Omental fat pad (tissue), 4 donors: ENCODE measurements at places on chromosomes 1 and 21. TPM values are rescaled to one million over a fixed set of nuclear protein-coding genes. Genes with fewer than 3 reads are reported as not detected.

DNA sequence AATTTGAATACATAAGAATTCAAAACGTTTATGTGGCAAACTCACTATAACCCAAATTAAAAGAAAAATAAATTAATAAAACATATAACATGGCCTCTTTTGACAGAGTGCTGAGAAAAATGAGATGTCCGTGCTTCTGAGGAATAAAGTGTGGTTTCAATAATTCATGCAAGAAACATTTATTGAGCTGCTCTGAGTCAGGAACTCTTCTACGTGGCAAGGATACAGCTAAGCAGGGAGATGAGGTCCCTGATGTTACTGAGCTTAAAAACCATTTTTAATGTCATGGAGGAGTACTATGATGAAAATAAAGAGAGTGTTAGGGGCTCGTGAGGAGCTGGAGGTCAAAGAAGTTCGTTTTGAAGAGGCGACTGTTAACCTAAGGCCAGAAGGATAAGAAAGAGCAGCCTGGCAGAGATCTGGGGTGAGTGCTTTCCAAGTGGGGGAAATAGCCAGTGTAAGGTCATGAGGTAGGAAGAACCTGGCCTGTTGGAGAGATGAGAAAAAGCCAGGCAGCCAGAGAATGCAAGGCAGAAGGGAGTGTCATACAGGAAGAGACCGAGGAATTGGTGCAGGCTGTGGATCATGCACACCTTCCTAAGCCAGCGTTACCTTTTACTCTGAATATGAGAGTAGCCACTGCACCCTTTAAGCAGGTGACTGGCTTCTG lies 182.2 kb upstream of the DUSP10 start:
- no peak for DNase-seq

Gene ATP8B2
- 49.6 TPM for total RNA-seq

- DNase-seq = no peak
Observed at GRCh38 chr1:221794079-221794670, 52.3 kb upstream of the DUSP10 start.

GRCh38 chr1:182955596-182956588 lies 2.9 kb upstream of the SHCBP1L start:
- DNase-seq = no peak

DNA sequence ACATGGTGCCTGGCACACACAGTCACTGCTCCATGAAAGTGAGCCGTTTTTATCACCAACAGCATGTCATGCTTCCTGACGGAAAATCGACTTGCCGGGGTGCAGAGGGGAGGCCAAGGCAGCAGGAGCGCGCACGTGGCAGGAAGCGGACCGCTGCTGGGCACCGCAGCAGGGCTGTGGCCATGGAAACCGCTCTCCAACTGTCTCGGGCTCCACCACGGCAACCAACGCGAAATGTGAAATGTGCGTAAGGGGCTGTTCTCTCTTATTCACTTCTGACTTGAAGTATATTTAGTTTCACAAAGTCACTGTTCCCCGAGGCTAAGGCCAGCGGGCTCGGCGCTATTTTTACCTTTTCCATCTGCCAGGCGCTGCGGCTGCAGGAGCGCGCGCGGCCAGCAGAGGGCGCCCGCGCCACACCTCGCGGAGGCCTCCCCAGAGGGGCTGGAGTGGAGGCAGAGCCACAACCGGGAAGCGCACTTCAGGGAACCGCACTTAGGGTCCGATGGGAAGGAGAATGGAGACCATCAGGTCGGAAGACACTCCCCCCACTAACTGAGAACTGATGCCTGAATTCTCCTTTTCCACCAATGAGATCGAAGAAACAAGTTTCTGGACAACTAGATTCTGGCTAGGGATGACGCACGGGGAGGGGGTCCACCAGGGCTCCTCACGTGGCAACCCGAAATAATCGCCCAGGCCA lies 19.7 kb downstream of the RCC2 start:
- DNase-seq = peak; percentile 34

Gene FCAMR
- total RNA-seq = not detected

DNA sequence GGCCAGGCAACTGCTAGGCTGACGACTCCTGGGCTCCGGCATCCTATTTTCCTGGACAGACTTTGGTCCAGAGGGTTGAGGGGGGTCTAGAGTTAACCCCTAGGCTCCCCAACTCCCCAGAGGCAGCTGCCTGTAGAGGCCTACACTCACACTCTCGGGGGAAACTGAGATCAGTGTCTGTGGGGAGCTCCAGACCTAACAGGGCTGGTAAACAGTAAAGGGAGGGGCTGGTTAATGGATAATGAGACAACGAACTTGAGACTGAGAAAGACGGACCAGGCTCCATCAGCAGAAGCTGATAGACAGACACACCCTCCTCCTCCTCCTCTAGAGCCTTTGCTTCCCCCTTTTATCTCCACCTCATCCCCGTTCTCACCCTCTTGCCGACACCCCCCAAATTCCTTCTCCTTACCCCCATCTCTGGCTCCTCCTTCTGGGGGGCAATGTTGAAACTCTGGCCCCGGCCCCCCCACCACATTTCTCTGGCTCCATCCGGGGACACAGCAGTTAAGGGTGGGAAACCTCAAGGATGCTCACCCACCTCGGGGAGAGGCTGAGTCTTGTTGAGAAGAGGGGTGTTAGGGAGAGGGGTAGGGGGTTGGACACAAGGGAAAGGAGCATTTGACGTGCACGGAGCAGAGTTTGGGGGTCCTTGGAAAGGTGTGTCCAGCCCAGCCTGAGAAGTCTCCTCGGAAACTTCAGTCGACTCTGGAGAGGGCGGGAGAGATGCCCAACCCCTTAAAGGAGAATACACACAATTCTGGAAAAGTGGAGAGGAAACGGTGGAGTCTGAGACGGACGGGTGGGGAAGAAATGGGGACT lies at the start of gene MTMR11:
MTMR11 (minus strand) TSS at position 710 of the 822 bp plus-strand sequence; CDS start at position 478, 232 bp downstream.
- DNase-seq = no peak

- no peak for DNase-seq
Observed at GRCh38 chr1:243471026-243471685, 215.3 kb downstream of the SDCCAG8 start.

Gene ELF3
- total RNA-seq = 0.47 TPM

DNA sequence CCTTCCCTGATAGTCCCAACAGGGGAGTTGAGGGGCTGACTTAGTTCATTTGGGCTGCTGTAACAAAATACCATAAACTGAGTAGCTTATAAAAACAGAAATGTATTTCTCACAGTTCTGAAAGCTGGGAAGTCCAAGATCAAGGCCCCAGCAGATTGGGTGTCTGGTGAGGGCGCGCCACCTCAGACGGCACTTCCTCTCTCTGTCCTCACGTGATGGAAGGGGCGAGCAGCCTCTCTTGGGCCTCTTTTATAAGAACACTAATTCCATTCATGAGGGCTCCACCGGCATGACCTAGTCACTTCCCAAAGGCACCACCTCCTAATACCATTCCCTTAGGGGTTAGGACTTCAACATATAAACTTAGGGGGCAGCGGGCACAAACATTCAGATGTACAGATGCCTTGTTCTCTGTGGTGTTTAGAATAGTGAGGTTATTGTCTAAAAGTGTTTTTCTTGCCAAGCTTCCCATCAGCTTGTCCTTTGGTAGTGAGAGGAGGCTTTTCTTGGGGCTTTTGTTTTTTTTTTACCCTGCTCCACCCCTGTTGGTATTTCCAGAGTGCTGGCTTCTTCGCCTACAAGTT lies 20.3 kb downstream of the NIPAL3 start:
- DNase-seq = no peak

- DNase-seq = no peak
Observed at GRCh38 chr1:200784576-200784975, 45.9 kb downstream of the CAMSAP2 start.

Gene SPRR2A
- total RNA-seq = not detected

- DNase-seq = no peak
Observed at GRCh38 chr1:37513795-37514349, 694 bp downstream of the MEAF6 start.

Gene CD84
- 33.4 TPM for total RNA-seq

- no peak for DNase-seq
Observed at GRCh38 chr1:190226006-190226405, 251.7 kb downstream of the BRINP3 start.

- DNase-seq = no peak
Observed at GRCh38 chr1:211633524-211633846, 41.9 kb downstream of the NEK2 start.

Gene KCNE2
- not detected for total RNA-seq

DNA sequence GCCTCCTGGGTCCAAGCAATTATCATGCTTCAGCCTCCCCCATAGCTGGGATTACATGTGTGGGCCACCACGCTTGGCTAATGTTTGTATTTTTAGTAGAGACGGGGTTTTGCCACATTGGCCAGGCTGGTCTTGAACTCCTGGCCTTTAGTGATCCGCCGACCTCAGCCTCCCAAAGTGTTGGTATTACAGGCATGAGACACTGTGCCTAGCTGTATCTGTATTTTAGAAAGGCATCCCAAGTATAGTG lies 69.3 kb downstream of the NKAIN1 start:
- DNase-seq = no peak

- no peak for DNase-seq
Observed at GRCh38 chr1:25568834-25569596, 25.6 kb downstream of the LDLRAP1 start.

DNA sequence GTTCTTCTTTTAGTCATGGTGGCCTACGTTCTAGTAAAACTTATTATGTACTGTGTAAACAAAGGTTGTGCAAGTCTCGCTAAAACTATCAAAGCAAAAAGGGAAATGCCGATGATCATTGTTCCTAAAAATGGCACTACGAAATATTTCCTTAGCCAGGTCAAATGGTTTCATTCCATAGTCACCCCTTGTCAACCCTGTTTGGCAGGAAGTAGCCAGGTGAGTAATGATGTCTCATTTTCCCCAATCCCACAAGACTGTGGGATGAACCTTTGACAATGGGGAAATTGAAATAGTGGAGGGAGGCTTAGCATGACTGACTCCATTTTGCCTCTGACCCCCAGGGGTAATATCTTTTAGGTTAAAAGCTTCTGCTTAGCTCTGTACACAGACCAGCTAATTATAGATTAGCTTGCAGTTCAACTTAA lies 5.6 kb upstream of the REN start:
- DNase-seq = no peak

DNA sequence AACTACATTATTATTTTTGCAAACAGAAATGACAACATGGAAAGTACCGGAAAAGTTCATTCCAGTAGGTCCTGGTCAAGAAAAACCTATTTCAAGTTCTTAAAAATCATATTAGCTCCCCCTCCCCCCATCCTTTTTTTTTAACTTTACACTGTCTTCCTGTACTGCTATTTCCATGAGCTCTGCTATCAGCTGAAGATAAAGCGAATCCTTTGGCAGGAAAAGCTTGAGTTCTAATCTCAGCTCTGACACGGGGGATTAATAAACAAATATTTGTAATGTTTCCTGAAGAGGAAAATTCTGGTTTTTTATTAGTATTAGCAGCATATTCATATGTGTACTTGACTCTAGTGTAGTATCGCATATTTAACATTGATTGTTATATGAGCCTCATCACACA lies 190.7 kb upstream of the ESRRG start:
- no peak for DNase-seq

GRCh38 chr21:45219517-45219916 lies 68.2 kb downstream of the POFUT2 start:
- no peak for DNase-seq

- DNase-seq = no peak
Observed at GRCh38 chr1:29388170-29388569, 151.8 kb downstream of the PTPRU start.

- DNase-seq = no peak
Observed at GRCh38 chr1:110172001-110172400, 21.7 kb downstream of the SLC6A17 start.

GRCh38 chr1:207921321-207921720 lies 10.4 kb upstream of the CD34 start:
- DNase-seq = no peak

DNA sequence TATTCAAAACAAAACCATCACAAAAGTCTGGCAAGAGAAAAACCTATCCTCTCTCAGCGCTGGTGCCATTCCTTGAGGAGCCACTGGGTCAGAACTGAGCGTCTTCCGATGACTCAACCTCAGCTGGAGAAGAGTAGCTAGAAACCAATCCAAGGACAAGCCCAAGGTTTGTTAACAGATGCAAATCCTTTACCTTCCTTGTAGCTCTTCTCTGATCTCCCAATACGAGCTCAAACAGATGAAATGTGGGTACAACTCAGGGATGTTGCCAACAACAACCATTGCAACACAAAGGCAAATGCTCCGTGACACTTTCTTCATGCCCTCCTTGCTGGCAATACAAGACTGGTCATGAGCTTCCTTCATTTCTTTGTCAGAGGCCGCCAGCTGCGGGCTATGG lies 337.1 kb downstream of the SIPA1L2 start:
- DNase-seq = no peak

DNA sequence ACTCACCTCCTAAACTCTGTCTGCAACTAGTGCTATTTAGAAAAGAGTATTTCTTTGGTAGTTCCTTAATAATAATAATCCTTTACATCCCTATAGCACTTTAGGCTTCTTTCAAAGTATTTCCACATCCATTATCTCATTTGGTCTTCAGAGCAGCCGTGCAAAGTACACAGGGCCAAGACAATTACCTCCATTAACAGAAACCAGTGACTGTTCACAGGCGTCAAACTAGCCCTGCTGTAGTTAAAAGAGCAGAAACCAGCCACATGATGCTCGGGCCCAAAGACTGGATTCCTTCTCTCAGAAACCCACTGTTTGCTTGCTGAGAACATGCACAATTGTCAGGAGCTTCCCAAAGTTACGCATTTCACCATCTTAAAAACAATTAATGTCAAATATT lies 396.0 kb upstream of the DAB1 start:
- DNase-seq = no peak

- DNase-seq = no peak
Observed at GRCh38 chr1:160206036-160206389, 829 bp downstream of the PEA15 start.

- DNase-seq = no peak
Observed at GRCh38 chr1:162885265-162885664, 24.3 kb upstream of the CCDC190 start.

- no peak for DNase-seq
Observed at GRCh38 chr1:117686907-117687306, 81.1 kb downstream of the TENT5C start.

GRCh38 chr1:226666692-226667091 lies 72.4 kb downstream of the ITPKB start:
- no peak for DNase-seq

DNA sequence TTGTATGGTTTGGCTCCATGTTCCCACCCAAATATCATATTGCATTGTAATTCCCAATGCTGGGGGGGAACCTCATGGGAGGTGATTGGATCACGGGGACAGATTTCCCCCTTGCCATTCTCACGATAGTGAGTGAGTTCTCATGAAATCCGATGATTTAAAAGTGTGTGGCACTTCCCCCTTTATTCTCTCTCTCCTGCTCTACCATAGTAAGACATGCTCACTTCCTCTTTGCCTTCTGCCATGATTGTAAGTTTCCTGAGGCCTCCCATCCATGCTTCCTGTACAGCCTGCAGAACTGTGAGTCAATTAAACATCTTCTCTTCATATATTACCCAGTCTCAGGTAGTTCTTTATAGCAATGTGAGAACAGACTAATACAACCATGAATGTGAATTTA lies 211.6 kb upstream of the NR5A2 start:
- no peak for DNase-seq

GRCh38 chr1:37478890-37479254 lies 4.5 kb downstream of the ZC3H12A start:
- no peak for DNase-seq
